ENCODE measurements at places on chromosomes 2 and 18.

DNA sequence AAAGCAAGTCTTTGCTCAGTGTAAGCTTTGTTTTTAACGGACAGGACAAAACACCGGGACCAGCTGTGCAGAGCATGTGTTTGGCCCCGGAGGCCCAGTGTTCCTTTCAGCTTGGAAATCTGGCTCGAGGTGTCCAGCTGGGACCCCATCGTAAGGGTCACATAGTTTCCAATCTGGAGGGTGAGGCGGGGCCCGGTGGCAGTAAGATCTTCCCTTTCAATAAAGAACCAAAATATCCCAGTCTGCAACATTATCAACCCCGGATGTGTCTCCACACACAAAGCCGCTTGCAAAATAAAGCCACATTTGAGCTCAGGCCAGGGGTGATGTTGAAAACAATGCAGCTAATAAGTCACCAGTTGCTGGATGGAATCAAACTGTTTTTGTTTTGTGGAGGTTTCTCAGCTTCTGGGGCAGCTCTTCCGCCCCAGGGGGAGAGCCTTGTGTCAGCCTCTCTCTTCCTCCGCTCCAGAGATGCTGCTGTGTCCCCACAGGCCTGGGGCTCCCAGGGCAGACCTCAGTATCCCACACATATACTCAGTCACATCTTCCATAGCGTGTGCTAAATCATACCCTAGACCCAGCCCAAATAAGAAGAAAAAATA lies 138.6 kb upstream of the GLI2 start:
- DNase-seq, result no peak

GRCh38 chr2:12265646-12266045 lies 451.1 kb upstream of the TRIB2 start:
- DNase-seq, result no peak

- no peak for DNase-seq
Measured at GRCh38 chr2:9309147-9309546, 102.5 kb downstream of the ASAP2 start.

- DNase-seq, result no peak
Measured at GRCh38 chr2:100012561-100012960, 129.8 kb downstream of the AFF3 start.

GRCh38 chr18:23743733-23744333 lies 54.6 kb downstream of the LAMA3 start:
- no peak for DNase-seq

- no peak for DNase-seq
Measured at GRCh38 chr2:99775585-99775984, 285.8 kb upstream of the REV1 start.

DNA sequence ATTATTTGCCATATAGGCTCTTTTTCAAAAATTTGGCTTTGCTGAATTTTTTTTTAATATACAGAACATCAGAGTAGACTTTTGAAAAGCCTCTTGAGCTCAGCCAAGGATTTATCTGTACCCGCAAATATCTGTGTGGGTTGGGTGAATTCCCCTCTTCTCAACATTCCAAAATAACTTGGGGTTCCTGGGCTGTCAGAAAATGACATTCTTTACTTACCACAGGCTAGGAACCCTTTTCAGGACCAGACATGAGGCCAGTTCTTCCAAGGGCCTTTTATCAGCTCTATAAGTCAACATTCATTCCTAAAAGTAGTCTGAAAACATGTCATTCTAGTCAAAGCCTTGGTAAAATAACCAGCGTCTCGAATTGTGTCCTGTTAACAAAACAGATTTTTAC lies 28.8 kb upstream of the FEZ2 start:
- no peak for DNase-seq

GRCh38 chr18:37668971-37669747 lies 103.6 kb upstream of the CELF4 start:
- no peak for DNase-seq

Data from type B pancreatic cell (in vitro differentiated cells).